Bladder microvascular endothelial cell (primary cell): ENCODE measurements at places on chromosomes 11 and 22. TPM values are rescaled to one million over a fixed set of nuclear protein-coding genes. Genes with fewer than 3 reads are reported as not detected.

The MPZL2 gene
- 41.0 and 78.2 TPM in 2 replicates for total RNA-seq

The OR51B4 gene
- total RNA-seq, result not detected in 2 replicates

The ARVCF gene
- total RNA-seq, result 78.0 and 187 TPM in 2 replicates

The PICALM gene
- total RNA-seq, result 176 and 353 TPM in 2 replicates

The CCDC188 gene
- 9.2 and 13.9 TPM in 2 replicates for total RNA-seq

The IL18 gene
- 0.13 and 0.16 TPM in 2 replicates for total RNA-seq

The CLCF1 gene
- 1.9 and 2.7 TPM in 2 replicates for total RNA-seq

The TMEM191C gene
- 0.63 and 1.9 TPM in 2 replicates for total RNA-seq

The C11orf68 gene
- 12.1 and 18.9 TPM in 2 replicates for total RNA-seq

The DSCAML1 gene
- total RNA-seq, result not detected in 2 replicates

The MAPK8IP2 gene
- total RNA-seq, result 0.32 and 0.38 TPM in 2 replicates

The CCDC34 gene
- total RNA-seq, result 2.8 and 4.9 TPM in 2 replicates

The SCGB1D2 gene
- total RNA-seq, result not detected in 2 replicates

The HORMAD2 gene
- not detected in 2 replicates for total RNA-seq

The UPK3A gene
- not detected in 2 replicates for total RNA-seq

The OR2D3 gene
- not detected in 2 replicates for total RNA-seq

The SPON1 gene
- total RNA-seq, result 0.06 TPM in 1 of 2 replicates, not detected in the other

The RFPL2 gene
- total RNA-seq, result not detected in 2 replicates

The GPR83 gene
- total RNA-seq, result under 0.01 TPM in 2 replicates

The DNAJC24 gene
- 8.3 and 16.5 TPM in 2 replicates for total RNA-seq

The ABCC8 gene
- total RNA-seq, result not detected in 2 replicates

The DTX4 gene
- 0.32 and 68.3 TPM in 2 replicates for total RNA-seq

The ZNF280B gene
- 0.16 and 0.88 TPM in 2 replicates for total RNA-seq

The MS4A4E gene
- not detected in 2 replicates for total RNA-seq

The SUSD2 gene
- 0.31 and 0.81 TPM in 2 replicates for total RNA-seq

The TBX10 gene
- total RNA-seq, result not detected in 2 replicates

The PIH1D2 gene
- 0.63 and 0.97 TPM in 2 replicates for total RNA-seq

The SLC25A18 gene
- total RNA-seq, result not detected in 2 replicates

The HTR3A gene
- not detected in 2 replicates for total RNA-seq

The OR4A16 gene
- not detected in 2 replicates for total RNA-seq

The SYT8 gene
- total RNA-seq, result 0.06 TPM in 1 of 2 replicates, not detected in the other

The PPME1 gene
- 11.3 and 34.4 TPM in 2 replicates for total RNA-seq

The OR5D16 gene
- total RNA-seq, result not detected in 2 replicates

The SLC5A12 gene
- not detected in 2 replicates for total RNA-seq

The OR8G1 gene
- total RNA-seq, result not detected in 2 replicates

The KCNJ5 gene
- total RNA-seq, result 0.16 TPM in 1 of 2 replicates, not detected in the other

The GTSE1 gene
- total RNA-seq, result 6.8 and 10.0 TPM in 2 replicates

The BIRC2 gene
- 30.3 and 55.6 TPM in 2 replicates for total RNA-seq

The OR51I1 gene
- total RNA-seq, result not detected in 2 replicates
